ENCODE measurements at places on chromosomes 12 and 14.

DNA sequence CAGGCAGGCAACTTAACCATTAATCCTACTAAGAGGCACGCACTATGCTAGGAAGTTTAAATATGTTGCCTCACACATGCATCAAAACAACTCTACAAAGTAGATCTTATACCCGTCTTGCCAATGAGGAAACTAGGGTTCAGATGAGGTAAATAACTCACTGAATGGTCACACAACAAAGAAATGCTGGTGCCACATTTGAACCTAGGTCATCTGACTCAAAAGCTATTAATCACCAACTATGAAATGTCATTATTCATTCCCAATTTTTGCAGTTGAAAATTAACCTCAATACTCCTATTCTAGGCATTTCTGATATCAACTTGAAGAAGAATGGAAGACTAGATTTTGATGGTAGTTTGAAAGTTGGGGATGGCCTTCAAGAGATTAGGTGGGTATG, 2.8 kb upstream of the PYROXD1 start:
- DNase-seq = no peak

DNA sequence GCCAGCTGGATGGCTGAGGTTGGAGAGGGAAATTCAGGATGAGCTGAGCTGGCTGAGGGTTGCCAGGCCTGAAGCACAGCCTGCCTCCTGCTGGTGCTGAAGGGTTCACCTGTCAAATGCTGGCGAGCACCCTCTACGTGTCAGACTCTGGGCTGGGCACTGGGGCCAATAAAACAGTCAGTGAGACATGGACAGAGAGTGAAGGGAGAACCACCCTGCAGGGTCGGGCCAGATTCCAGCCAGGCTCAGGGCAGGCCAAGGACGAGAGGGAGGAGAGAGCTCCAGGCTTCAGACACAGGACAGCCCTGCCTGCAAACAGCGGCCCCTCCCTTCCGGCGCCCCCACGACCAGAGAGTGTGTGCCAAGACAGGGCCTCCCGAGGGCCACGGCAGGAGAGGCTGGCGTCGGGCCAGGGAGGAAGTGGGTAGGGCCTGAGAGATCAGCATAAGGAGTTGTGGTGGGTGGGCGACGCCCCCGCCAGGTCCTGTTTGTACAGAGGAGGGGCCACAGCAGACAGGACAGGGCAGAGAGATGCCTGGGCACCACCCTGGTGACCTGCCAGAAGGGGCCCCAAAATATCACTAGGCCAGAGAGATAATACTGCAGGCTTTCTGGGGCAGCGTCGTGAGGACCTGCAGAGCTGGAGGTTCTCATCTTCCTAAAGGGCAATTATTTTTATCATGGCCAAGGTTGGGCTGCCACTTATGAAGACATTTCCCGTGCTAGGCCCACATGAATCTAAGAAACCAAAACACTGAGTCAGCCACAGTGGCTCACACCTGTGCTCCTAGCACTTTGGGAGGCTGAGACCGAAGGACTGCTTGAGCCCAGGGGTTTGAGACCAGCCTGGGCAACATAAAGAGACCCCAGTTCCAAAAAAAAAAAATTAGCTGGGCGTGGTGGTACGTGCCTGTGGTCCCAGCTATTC, 73.1 kb upstream of the GPR68 start:
- DNase-seq = no peak

DNA sequence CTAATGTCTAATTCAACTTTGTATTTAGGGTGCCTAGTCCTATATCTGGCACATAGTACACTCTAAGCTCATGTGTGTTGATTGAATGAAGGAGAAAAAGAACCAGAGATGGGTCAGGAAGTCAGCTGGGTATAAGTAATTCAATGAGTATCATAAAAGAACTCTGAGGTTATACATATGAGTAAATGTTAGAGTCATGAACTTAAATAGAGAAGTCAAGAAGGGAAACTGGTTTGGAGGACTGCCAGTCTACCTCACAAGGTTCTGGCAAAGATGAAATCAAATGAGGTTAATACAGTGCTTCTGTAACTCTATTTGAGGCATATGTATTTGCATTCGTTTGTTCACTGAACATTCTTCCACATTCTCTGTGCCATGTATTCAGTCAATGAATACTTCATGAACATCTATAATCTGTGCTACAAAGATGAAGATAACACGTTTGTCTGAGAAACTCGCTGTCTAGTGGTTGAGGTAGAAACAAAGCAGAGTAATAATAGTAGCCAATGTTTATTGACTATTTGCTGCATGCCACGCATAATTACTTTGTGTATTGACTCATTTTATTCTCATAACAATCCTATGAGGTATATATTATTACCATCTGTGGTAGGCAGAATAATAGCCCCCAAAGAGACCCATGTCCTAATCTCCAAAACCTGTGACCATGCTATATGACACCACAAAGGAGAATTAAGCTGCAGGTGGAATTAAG, 88.9 kb downstream of the PTGER2 start:
- DNase-seq = no peak

- no peak for DNase-seq
Observed at GRCh38 chr12:85656561-85656960, 179.6 kb downstream of the RASSF9 start.

DNA sequence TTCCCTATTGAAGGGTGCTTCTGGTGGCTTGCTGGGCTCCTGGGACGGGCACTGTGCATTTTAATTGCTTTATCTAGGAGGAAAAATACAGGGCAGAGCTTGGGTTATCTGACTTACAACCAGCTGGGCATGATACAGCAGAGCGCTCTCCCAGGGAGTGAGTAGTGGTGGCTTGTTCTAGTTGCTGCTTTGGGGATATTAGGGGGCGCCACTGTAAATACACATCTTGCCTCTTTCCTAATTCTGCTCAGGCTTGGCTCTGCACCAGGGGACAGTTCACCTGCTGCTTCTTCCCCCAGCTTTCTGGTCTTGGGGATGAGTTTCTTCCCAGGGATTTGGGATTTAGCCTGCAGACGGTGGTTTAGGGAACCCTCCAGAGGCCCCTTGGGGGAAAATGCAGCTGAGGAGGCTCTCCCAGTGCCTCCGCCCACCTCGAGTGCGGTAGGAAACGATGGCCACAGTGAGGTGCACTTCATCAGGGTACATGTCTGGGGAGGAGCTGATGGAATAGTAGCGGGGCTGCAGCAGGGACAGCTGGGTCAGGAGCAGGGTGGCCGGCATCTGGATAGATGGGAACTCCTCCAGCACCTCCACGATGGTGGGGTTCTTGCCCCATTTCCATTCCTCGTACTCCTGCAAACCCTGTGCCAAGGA, 36.9 kb upstream of the FBXO21 start:
- DNase-seq = no peak

DNA sequence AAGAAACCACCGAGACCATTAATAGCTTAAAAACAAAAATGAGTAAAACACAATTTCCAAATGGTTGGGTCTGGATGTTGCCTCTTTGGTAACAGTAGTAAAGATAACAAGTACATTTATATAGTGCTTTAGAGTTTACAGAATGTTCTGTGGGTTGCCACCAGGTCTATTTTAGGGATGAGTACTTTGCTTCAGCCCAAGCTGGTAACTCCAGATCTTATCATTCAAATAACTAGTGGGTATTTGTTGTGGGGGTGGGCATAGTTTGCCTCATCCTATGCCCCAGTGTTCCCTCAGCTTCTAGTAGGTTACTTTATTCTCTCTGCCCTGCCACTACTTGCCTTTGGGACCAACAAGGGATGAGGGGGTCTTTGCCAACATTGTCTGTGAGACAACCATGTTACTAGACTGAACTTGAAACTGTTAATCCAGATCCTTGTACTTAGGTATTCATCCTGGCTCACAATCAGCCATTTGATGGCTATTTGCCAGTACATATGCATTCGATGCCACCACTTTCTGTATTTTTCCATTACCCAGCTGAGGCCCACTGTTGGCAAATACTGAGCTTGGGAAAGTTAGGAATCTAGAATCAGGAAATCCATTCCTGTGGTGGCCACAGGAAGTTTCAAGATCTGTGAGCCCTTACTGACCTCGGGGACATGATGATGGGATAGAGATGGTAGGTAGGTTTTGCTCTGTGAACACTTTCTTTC, 17.6 kb upstream of the AKAP6 start:
- DNase-seq = no peak

DNA sequence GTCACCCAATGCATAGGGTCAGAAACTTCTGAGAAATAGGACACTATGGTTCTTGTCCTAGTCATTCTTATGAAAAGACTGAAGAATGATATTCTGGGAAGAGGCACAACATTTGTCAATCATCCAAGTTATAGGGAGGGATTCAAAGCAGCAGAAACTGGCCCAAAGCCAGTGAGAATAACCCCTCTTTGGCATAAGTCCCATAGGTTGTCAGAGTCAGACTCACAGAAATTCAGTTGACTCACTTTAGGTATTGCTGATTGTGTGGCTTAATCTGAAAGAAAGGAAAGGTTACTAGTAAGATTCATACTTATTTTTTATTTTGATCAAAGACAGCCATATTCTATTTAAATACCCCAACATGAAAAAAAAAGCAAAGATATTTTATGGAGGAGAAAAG, 151.0 kb downstream of the SRGAP1 start:
- no peak for DNase-seq

GRCh38 chr12:46915836-46916235, 90.0 kb upstream of the SLC38A4 start:
- no peak for DNase-seq

GRCh38 chr14:72603639-72604038, 290.3 kb downstream of the DPF3 start:
- no peak for DNase-seq

DNA sequence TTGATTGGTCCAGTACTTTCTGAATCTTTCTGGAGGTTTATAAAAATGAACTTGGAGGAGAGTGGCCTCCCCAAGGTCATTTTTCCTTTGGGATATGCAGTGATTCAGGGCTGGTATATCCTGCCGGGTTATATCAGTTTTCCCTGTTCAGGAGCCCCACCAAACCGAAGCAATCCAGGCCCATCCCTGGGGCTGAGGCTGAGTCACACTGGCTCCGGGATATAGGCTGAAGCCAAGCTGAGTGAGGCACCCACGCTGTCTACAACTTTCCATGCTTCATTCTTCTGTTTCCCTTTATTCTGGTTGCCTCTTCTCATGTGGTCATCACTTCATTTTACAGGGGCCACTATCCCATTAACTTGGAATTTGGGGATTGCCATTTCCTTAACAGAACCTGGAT, 3.4 kb downstream of the SSPN start:
- DNase-seq = no peak

DNA sequence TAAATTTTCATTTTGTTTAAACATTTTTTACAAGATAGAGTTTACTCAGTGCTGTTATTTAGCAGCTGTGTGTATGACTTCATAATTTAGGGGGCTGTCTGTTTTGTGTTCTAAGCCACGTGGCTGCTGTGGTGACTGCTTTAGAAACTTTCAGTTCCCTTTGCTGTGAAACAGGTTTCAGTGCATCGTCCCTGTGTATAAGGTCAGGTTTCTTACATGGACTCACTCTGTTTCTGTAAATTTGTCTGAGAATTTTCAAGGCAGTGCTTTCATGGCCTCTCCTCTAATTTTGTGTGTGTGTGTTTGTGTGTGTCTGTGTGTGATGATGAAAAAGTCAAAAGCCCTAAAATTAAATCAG, 32.4 kb downstream of the BICD1 start:
- DNase-seq = no peak

DNA sequence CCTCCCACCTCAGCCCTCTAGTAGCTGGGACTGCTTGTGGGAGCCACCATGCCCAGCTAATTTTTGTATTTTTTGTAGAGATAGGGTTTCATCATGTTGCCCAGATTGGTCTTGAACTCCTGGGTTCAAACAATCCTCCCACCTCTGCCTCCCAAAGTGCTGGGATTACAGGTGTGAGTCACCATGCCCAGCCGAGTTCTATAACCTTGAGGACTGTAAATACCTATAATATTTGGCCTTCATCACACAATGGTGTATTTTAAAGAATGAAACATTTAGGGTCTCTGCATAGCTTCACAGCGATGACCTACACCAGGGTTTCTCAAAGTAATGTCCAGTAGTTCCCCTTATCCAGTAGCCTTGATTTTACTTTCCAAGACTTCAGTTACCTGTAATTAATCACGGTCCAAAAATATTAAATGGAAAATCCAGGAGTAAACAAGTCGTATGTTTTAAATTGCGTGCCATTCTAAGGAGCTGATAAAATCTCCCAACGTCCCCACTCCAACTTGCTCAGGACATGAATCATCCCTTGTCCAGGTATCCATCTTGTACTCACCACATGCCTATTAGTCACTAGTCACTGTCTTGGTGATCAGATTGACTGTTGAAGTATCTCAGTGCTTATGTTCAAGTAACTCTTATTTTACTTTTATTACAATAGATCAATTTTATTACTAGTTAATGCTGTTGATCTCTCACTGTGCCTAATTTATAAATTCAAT, 368.2 kb downstream of the BTG1 start:
- no peak for DNase-seq

DNA sequence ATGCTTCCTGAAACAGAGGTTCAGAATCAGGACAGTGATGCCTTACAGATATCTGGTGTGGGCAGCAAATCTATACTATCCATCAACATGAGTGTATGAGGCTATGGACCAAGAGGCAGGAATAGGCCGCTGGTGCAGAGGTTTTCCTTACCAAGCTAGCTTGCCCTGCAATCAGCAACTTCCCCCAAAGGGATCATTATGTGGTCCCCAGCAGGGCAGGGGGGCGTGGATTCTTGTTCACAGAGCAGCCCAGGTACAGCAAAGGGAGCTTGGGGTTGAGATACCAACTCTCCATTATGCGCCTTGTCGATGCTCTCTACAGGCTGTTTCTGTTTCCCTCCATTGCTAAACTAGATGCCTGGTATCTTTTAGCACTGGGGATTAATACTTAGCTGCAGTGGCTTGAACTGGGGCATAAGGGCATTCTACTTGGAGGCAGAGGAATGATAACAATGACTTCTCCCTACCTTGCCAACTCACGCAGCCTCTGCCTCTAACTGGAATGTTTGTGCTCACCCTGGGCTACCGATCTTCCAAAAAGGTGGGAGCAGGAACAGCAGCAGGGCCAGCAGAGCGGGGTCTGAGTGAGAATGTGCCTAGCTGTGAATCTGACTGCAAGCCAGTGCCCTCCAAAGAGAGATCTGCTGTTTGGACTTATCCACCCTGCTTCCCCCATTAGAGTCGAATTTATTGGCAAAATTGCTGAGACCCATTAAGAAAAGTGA, 10.3 kb upstream of the KRT1 start:
- DNase-seq = no peak

DNA sequence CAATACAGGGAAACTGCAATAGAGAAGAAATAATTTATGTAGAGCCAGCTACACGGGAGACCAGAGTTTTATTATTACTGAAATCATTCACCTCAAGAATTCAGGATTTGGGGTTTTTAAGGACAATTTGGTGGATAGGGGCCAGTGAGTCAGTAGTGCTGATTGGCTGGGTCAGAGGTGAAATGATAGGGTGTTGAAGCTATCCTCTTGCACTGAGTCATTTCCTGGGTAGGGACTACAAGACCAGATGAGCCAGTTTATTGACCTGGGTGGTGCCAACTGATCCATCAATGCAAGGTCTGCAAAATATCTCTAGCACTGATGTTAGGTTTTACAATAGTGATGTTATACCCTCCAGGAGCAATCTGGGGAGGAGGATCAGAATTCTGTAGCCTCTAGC, 486.3 kb downstream of the LRIG3 start:
- no peak for DNase-seq
